ENCODE measurements at places on chromosomes 2 and 18.

GRCh38 chr18:76494231-76495005 is 624 bp downstream of the ZNF516 start:
- DNase-seq: no peak

DNA sequence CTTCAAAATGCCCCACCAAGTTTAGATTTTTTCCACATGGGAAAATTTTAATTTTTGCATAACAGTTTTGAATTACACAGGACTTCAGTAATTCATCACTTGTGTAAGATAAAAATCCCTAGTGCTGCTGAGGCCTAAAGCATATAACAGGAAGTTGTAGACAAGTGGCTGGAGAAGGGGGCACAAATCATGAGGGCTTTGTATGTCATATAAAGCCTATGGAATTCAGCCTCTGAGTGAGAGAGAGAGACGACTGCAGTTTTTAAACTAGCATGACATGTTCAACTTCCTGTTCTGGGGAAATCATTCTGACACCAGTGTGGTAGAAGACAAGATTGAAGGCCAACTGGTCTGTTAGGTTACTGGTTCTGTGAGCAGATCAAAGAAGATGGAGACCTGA is 187.3 kb upstream of the CHST9 start:
- DNase-seq: no peak

GRCh38 chr2:150188177-150188576 is 299.3 kb downstream of the RND3 start:
- DNase-seq: no peak

DNA sequence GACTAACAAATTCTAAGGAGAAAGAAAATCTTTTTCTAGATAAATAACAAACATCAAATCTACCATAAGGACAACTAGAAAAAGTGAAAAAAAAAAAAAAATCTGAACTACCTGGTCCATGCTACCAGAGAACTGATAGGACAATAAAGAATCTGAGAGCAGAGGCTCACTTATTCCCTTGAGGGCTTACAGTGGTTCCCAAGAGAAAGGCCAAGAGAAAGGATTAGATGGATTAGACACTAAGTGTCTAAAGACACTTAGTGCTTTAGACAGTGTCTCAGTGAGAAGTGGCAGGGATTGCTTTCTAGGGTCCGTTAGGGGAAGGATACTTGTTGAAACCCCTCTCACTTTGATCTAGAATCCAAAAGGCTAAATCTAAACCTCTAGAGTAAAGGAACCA is 78.2 kb downstream of the COA5 start:
- DNase-seq: no peak

GRCh38 chr2:8469709-8470493 is 212.0 kb upstream of the ID2 start:
- no peak for DNase-seq

GRCh38 chr18:44673256-44673880 is 7.3 kb upstream of the SETBP1 start:
- DNase-seq: no peak

DNA sequence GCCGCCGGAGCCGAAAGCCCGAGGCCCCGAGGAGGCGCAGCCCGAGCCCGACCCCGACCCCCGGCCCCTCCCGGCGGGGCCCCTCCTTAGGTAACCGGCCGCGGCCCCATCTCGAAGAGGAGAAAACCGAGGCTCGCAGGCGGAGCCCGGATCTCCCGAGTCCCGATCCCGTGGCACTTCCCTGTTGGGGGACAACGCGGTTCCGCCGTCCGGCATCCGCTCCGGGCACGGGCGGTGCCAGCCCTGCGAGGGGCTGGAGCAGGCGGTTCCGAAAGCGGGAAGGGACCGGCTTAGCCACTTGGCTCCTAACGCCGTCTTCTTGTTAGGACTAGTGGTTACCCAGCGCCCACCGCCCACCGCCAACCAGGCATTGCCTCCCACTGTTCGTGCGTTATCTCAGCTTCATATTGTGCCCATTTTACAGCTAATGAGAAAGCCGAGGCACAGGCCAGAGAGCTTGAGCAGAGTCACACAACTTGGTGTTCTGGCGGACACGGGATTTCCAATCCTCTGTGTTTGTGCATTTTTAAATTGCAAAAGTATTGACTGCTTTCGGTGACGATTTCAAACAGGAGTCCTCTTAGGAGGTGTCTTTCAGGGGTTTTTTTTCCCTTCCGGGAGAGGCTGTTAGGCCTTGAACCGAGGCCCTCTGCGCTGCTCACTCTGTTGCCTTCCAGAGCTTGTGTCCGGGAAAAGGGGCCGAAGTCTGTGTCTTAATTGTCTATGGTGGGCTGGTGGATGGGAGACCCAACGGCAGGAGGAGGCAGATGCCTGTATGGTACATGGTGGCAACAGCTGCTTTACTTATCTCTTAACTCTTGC is 562 bp downstream of the CENPA start:
- peak; percentile 79 for DNase-seq

GRCh38 chr2:121055501-121055900 is 229.5 kb downstream of the TFCP2L1 start:
- no peak for DNase-seq

Data from stimulated activated effector memory CD8-positive, alpha-beta T cell treated with anti-CD3 and anti-CD28 coated beads, Interleukin-12 subunit alpha, Interleukin-12 subunit beta, amount 100 ng/mL, for 72 hours (primary cell).